Frontal cortex (tissue), 4 donors: ENCODE measurements at places on chromosomes 1 and 21. TPM values are rescaled to one million over a fixed set of nuclear protein-coding genes. Genes with fewer than 3 reads are reported as not detected.

Gene LAMC2
- 2.0 TPM for total RNA-seq

Gene CRNN
- not detected for total RNA-seq

Gene WDR77
- total RNA-seq: 20.8 TPM

Gene IGFN1
- total RNA-seq: under 0.01 TPM

Gene FGR
- 0.41 TPM for total RNA-seq

Gene TMPRSS15
- not detected for total RNA-seq

Gene NBPF4
- not detected for total RNA-seq

Gene DNAJC28
- 6.5 TPM for total RNA-seq

Gene PLA2G2F
- total RNA-seq: not detected

Gene PATJ
- 24.1 TPM for total RNA-seq

Gene ESPN
- total RNA-seq: not detected

Gene KCNK2
- total RNA-seq: 78.7 TPM

Gene FCRLB
- total RNA-seq: 1.2 TPM

Gene OR2AK2
- 0.41 TPM for total RNA-seq

Gene HSD11B1
- not detected for total RNA-seq

Gene C1orf210
- total RNA-seq: not detected

Gene CD53
- total RNA-seq: 9.8 TPM

Gene CAMTA1
- 127 TPM for total RNA-seq

Gene TRIM67
- 24.1 TPM for total RNA-seq

Gene ACKR1
- total RNA-seq: 0.41 TPM

Gene ATP1A2
- total RNA-seq: 45.7 TPM
